ENCODE measurements at places on chromosomes 12 and 14.

DNA sequence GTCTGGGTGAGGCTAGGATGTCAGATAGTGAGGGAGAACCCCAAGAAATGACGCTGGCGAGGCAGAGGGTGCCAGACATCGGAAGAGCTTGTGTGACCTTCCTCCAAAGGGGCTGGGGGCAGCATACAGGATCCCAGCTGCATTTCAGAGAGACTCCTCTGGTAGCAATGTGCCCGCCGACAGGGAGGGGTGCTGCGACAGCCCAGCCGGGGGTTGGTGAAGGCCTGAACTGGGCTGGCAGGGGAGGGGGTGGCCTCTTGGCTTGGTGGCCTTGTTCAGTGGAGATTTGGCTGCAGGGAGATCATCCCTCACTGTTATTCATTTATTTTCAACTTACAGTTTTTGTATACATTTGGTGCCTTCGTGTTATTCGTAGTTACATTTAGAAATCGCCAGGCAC is 5.2 kb downstream of the TCHP start:
- DNase-seq: no peak

DNA sequence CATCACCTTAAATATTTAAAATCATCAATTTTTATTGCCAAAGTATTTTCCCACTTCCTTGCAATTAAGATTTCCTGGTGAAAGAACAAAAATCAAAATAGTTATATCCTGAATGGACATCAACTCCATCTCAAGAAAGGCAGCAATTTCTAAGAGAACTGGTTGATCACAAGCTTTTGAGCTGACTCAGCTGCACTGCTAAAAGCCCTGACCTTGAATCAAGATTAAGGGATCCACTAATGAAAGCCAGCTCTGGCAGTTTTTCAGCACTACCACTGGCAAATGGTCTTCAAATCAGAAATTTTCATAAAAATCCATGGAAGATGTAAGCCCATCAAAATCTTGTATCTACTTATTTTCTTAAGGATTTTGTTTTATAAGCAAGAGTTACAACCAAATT is 123.4 kb downstream of the SLC6A15 start:
- no peak for DNase-seq

DNA sequence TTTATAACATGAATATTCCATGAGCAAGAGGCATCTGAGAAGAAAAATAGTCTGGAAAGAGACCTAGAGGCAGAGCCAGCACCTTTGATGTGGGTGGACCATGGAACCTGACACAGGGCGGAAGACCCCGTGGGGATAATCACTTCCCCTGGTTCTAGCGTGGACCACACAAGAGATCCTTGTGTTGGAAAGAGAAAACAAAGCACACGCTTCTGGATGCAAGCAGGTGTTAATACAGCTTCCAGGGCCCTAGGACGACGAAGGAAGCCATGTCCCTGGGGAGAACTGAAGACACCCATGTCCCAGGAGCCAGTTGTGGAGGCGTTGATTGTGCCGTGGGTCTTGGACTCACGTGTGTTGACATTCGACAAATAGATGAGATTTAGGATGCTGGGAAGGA is 102.9 kb downstream of the ADGRD1 start:
- no peak for DNase-seq

DNA sequence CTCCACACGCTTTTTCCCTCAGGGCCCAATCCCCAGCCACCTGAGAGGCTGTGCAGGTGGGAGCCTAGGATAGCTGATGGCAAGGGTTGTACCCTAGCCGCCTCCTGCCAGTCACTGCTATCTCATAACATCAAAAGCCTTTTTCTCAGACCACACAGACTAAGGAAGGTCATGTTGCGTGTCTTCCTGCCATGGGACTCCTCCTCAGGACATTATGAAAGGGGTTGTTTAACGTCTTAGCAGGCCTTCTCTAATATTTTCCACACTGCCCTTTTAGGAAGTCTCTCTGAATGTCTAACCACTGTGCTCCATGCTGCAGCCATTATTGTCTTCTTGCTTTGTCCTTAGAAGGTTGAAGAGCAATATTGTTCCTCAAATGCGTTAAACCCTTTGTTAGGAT is 7.6 kb upstream of the SMUG1 start:
- DNase-seq: no peak

DNA sequence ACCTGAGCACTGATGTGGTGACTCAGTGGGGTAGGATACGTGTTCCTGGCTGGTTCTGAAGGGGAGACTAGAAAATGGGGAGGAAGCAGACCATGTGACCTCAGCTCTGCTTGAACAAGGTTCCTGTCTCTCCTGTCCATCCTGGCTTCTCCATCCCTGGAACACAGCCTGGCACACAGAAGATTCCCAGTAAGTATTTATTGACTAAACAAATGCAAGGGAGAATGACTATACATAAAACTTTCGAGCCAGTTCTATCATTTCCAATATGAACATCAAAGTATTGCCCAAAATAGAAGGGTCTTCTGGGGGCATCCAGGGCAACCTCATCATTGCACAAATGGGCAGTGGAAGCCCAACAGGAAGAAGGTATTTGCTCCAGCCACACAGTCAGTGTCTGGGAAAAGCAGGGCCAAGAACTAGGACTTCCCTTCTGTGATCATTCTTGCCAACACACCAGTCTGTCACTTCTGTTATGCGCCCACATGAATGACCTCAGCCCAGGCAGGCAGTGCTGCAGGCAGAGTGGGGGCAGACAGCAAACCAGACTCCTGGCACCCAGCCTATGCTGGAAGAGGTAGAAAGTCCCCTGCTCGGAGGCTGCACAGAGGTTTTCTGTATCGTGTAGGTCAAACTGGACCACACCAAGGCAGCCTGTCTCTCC is 5.6 kb upstream of the SERPINA9 start:
- DNase-seq: no peak

DNA sequence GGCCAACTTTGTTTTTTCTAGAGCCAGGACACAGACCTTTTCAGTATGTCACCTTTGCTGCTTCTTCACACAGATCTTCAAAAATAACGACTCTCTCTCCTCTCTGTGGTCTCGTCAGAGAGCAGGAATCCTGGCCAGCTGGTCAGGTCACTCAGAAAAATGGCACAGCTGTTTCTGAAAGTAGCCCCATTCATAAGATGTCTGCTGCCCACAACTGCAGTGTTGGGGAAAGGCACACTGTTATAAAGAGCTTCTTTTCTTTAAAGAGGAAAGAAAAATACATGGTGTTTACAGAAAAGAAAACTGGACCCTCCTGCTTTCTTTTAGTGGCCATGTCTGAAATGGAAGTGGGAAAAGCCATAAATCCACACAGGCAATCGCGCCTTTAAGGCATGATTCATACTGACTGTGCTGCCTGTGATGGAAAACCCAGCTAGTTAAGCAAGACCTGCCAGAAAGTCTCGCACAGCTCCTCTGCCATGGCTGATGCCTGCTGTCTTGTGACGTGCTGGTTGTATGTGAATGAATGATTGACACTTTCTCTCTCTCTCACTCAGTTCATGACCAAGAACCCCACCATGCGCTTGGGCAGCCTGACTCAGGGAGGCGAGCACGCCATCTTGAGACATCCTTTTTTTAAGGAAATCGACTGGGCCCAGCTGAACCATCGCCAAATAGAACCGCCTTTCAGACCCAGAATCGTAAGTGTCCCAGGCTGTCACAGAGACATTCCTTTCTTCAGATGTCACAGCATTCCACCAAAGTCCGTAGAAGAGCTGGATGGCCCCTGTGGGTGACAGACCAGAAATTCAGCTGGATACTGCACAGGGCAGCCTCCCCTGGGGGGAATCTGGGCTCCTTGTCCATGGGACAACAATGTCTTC is 147.9 kb upstream of the HIF1A start:
- no peak for DNase-seq

Data from stimulated activated naive CD4-positive, alpha-beta T cell (primary cell).